ENCODE measurements at places on chromosomes 1 and 21.

GRCh38 chr1:7675431-7676273, 95.4 kb upstream of the VAMP3 start:
- DNase-seq = no peak

DNA sequence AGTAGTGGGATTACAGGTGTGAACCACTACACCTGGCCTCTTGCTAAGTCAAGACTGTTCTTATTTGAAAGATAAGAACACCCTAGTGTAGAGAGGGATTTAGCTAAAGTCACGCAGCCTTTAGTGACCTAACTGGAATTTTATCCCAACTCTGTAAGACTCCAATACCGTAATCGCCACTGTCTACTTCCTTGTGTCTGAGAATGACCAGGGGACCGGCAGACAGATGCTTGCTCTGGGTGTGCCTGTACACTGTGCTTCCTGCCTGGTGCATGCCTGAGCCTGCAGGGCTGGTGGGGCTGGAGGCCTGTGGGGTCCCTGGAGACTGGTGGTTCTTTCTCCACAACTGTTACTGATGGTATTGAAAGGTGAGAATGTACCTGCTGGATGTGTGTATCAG, 15.3 kb downstream of the MFSD2A start:
- no peak for DNase-seq

- no peak for DNase-seq
Measured at GRCh38 chr21:46207920-46208591, 20.5 kb downstream of the LSS start.

GRCh38 chr1:56291374-56291919, 287.9 kb downstream of the PLPP3 start:
- DNase-seq = no peak

Measured in iPS DF 6.9 (cell line).